NCI-H82 (cell line): ENCODE measurements at places on chromosomes 1 and 21.

DNA sequence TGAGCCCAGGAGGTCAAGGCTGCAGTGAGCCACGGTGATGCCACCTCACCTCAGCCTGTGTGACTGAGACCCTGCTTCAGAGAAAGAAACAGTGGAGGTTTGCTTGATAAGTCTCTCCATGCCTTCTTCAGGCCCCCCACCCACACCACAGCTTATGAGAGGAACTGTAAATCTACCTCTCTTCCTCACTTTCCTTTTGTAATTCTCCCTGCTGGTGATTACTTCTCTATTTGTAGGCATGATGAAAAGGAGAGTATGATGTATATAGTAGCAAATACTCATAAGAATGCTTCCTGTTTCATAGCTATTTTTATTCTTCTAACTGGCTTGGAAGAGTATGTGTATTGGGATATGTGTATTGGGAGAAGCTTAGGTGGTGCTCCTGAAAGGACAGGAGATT, 186.3 kb downstream of the VPS13D start:
- no peak for DNase-seq

GRCh38 chr1:193707271-193708021, 521.0 kb upstream of the B3GALT2 start:
- no peak for DNase-seq

DNA sequence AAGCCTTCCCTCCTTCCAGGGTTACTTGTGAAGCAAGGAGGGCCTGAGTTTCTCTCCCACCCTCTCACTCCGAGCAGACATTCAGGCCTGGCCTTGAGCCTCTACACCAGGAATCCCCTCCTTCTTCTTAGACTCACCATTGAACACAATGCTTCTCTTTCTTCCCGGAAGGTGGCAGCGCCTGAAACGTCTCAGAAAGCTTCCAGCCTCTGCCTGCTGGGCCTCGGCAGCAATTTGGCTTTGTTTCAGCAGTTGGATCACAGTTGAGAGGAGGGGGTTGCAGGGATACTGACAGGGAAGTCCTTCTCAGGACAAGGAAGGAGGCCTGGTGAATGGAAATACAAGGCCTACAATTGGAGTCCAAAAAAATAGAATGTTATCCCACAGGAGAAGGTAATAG, 6.3 kb downstream of the CLDN8 start:
- peak; percentile 21 for DNase-seq

- DNase-seq, result no peak
Measured at GRCh38 chr1:4532656-4533055, 121.8 kb upstream of the AJAP1 start.

GRCh38 chr1:18032172-18032859, 75.3 kb upstream of the IGSF21 start:
- DNase-seq, result no peak

DNA sequence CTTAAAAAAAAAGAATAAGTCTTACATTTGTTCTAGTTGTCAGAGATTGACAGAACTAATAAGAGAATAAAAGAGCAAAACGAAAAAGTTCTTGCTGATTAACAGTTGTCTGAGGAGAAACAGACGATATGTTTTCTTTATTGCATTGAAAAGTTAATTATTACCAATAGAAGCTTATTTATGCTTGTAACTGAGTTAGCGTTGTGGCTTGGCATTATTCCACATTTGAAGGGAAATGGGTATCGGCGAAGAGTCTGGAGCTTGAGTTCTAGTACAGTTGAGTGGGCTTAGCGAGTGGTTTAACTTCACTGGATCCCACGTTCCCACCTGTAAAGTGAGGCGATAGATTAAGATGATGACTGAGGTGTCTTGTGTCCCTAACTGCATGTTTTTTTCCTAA, 109.0 kb downstream of the SDCCAG8 start:
- no peak for DNase-seq

- DNase-seq, result no peak
Measured at GRCh38 chr1:244325056-244325758, 126.5 kb downstream of the ADSS2 start.
